Astrocyte (in vitro differentiated cells and primary cell): ENCODE measurements at places on chromosomes 13 and 19.

GRCh38 chr19:18292810-18293641, 11.6 kb upstream of the JUND start:
- DNase-seq = peak; percentile 72

- no peak for DNase-seq
These were observed 9.2 kb upstream of the OVOL3 start for GRCh38 chr19:36101550-36102327.

DNA sequence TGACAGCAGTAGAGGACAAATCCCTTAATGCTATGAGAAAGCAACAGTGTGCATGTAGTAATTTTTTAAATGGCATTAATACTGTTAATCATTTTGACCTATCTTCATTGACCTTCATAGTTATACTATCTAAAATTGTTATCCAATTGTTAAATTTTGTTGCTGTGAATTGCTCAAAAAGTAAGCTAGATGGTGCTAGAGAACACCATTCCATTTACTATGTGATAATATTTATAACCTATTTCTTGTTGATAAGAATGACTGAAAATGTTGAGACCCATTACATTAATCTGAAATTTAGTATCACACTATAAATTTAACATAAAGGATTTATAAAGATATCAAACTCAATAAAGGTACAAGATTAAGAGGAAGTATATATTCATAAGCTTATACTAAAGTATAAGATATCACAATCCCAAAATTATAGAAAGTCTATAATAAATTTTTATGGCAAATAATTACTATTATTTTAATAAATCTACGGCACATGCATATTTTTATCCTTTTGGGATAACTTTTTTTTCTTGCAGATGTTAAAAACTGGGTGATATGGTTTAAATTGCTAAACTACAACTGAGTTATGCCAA, 1573.3 kb downstream of the PCDH9 start:
- peak; percentile 3 for DNase-seq

DNA sequence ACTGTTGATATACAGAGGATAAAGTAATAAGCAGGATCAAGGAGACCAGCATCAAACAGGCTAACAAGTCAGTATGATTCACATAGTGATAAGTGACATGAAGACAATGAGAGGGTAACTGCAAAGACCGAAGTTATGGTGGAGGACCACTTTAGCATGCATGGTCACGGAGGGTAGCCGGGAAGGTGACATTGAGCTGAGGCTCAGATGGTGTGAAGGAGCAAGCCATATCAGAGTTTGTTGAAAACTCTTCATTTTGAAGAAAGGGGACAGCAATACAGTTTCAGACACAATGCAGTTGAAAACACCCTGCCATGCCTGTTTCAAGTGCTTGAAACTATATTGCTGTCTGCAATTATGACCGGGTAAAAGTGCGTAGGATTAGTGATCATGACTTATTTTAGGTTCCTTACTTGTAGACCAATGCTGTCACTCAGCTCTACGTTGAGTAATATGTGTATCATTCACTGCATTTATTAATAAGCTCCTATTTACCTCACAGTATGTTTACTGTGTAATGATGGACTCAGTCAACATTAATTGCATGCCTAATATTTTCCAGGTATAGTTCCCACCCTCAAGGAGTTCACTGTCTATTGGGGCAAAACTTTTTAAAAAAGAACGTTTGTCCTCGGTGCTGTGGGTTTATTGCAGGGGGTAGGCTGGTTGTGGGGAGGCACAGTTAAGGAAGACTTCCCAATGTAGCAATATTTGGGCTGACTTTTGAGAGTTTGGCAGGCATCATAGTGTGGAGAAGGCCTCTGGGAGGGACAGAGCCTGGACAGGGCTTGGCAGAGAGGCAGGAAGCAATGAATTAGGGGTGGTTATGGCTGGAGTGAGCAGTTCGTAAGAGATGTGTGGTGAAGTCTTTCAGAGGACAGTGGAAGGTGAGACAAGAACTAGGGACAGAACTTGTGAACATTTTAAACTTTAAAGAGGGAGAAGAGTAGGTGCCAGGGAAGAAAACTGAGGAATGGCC, 3.2 kb downstream of the UBAC2 start:
- no peak for DNase-seq

- DNase-seq = no peak
These were observed 14.3 kb upstream of the ILF3 start for GRCh38 chr19:10639836-10640235.

- no peak for DNase-seq
These were observed 24.7 kb downstream of the ZNF136 start for GRCh38 chr19:12187625-12188024.

- DNase-seq = peak; percentile 22
These were observed 5.3 kb upstream of the PROZ start for GRCh38 chr13:113152984-113153809.

DNA sequence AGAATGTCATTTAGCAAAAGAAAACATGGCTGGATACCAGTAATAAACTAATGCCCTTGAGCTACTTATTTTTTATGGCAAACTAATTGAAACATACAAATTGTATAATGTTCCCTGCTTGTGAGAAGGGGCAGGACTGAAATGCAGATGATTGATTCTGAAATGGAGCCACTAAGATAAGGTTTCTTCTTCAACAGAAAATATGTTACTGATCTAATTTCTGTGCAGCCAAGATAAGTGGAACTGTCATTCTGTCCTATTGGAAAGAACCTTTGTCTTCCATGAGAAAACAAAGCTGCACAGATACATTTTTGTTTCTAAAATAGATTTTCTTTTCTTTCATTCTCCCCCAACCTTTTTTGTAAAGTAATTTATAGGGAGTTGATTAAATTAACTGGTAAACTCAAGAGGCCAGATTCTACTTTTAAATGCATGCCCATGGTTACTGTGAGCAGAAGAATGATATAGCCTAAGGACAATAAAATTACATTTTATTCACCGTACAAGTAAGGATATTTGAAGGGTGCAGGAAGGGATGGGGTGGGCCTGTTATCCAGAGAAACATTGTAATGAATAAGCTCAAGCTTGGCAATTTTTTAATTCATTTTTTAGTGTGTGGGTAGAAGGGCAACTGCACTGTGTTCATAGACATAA, 39.9 kb downstream of the STARD13 start:
- no peak for DNase-seq

GRCh38 chr19:31574251-31574973, 225.2 kb upstream of the TSHZ3 start:
- DNase-seq = no peak

DNA sequence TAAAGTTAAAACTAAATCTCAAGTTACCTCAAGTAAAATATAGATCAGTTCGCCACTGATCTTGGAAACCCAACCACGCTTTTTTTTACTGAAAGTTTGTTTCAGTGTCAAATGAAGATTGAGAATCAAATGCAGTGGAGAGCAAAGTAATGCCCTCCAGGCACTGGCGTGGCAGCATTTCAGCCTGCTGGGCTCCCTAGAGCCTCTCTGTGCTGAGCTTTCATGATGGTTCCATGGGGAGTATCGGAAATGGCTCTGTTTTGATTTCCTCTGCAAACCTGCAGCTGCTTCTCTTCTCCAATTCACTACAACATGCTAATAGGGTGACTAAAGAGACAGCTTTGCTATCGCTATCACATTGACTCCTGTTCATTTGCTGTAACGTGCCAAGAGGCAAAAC, 141.6 kb downstream of the FGF14 start:
- DNase-seq = no peak

DNA sequence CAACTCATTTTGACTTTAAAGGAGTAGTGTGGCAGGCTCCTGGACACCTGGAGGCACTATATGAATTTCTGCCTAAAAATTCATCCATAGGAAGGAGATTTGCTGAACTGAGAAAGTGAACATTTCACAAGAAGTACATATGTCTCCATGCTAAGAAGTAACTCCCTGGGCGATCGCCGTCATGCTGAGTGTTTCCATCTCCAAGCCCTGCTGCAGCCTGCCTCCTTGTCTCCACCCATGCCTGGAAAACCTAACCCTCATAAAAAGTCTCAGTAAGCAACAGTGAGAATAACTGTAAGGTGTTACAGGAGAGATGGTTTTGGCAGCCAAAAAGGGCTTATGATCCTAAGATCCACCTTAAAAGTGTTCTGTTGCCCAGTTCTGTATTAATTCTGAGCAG, 251.3 kb downstream of the SHISA2 start:
- DNase-seq = no peak

DNA sequence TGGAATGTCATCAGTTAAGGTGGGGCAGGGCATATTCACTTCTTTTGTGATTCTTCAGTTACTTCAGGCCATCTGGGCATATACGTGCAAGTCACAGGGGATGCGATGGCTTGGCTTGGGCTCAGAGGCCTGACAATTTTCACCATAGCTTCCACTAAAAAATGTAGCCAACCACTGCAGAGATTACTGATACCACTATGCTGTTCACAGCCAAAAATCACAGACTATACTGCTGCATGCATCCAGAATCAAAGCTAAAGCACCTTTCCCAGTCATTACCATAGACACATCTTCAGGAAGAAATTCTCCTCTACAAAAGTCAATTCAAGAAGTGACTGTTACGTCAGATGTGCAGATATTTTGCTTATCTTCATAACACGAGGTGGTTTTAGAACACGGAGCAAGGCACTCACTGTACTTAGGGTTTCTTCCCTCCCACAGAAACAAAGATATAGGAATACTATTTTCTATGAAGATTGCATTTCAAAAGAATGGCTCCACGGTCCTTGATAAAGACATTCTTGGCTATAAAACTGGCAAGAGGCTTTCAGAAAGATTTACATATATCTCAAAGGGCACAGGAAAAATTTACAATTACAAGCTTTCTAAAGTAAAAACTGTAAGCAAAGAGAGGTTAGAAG, 1556.6 kb upstream of the PRR20A start:
- DNase-seq = no peak

GRCh38 chr13:25018729-25019115, 77.2 kb upstream of the PABPC3 start:
- DNase-seq = no peak

DNA sequence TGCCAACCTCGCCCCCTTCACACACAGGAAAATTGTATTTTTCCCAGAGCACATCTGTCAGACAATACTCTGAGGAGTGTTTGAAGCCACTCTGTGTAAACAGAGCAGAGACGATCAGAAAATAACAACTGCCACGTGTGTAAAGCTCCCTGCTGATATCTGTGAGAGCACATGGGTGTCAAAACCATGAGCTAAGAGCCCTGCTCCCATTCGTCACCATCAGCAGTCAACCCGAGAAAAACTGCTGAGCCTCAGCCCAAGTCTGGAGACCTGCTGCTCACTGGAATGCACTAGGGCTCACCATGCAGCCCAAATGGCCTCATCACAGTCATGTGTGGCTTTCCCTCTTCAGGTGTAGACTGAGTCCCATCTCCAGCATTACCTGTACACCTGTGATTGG, 304.1 kb downstream of the FGF14 start:
- no peak for DNase-seq

DNA sequence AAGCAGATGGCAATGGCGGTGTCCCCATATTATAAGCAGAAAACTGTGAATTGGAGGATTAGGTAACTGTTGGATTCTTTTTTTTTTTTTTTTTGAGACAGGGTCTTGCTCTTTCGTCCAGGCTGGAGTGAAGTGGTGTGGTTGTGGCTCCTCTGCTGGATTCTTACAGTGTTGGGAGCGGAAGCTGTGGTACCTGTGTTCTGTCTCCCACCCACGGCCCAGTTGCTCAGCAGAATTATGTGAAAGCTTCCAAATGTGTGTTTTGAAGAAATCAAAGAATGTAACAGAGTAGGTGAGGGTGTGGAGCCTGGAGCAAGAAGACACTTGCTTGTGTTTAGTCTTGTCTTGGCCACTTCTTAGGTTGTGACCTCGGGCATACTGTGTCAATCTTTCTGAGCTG, 295.6 kb downstream of the SHISA2 start:
- no peak for DNase-seq

GRCh38 chr19:29896802-29897201, 45.2 kb upstream of the URI1 start:
- no peak for DNase-seq

DNA sequence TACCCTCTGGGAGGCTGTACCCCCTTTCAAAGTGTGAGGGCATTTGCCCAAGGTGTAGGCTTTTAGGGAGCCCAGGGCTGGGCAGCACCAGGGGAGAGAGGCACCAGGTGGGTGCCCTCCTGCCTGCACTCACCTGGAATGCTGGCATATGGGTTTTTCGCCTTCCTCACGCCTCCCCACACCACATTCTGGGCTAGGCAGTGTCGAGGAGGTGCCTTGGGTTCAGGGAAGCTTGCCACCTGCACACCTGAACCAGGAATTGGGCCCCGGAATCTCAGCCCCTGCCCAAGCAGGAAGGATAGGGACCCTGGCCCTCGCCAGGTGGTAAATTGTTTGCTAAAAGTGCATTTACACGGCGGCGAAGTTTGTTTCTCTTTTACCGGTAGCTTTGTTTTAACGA, 5.1 kb upstream of the TSHZ3 start:
- DNase-seq = no peak

- DNase-seq = no peak
These were observed 197.9 kb downstream of the LHFPL6 start for GRCh38 chr13:39405107-39405506.

DNA sequence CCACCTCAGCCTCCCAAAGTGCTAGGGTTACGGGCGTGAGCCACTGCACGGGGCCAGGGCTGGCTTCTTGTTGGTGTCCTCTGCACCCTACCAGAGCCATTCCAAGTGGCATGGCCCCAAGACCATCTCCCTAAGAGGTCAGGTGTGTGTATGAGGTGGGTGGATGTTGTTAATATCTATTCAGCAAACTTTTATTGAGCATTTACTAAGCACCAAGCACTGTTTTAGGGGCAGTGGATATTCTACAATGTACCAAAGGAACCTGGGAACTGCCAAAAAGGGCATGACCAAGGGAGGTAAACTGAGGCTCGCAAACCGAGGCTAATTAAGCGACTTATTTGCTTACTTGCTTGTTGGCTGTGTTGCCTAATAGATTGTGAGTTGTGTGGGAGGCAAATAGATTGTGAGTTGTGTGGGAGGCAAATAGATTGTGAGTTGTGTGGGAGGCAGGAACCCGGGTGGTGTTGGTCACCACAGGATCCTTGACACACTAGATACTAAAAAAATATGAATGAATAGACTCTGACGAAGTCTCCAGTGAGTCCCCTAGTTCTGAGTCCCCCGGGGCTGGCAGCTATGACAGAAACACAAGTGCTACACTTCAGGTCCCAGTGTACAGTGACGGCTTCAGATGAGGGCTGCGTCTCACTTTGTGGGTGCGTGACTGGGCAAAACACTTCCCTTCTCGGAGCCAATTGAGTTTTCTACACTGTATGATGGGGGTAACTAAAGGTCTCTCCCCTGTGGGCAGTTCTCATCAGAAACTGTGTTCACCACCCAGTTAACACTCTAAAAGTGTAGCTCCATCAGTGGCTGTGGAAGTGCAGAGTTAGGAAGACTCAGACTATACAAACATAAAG, 5.0 kb upstream of the BICRA start:
- no peak for DNase-seq

GRCh38 chr13:106709522-106709921, 141.6 kb upstream of the ARGLU1 start:
- no peak for DNase-seq

DNA sequence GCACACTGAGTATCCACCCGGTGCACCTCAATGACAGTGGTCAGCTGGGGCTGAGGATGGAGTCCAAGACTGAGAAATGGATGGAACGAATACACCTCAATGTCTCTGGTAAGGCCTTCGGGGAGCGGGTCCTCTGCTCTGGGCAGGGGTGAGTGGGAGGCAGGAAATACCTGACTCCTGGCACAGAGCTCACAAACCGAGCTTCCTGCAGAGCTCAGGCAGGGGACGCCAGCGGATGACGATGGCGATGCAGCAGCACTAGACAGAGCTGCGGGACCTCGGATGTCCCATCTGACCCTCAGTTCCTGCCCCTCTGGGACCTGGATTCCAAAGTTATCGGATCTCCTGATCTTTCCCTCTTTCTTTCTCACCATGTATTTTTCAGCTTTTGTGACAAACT, 3.8 kb downstream of the CD22 start:
- DNase-seq = no peak

- no peak for DNase-seq
These were observed 86.9 kb downstream of the HSPH1 start for GRCh38 chr13:31074756-31075155.
